ENCODE measurements at places on chromosomes 1 and 21.
A peak's percentile ranks its signal among the peaks of the same experiment; 100 is the strongest.

DNA sequence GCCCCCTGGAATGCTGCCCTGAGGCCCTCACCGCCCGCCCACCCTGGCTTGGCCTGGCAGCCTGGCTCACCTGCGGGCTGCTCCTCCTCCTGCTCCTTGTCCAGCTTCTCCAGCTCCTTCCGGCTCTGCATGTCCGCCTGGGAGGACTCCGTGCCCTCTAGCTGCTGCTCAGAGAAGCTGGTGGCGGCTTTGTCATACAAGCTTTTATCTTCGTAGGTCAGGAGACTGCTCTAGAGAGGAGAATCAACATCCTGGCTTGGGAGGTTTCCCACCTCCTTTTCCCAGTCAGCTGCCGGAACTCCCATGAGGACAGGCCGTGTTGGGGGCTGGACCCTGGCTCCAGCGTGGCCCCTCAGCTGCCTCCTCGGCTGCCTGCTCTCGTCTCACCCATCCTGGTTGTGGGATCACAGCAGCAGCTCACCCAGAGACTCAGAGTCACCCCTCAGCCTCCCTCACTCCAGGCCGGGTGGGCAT lies 36.6 kb upstream of the TMEM52 start:
- no peak for DNase-seq

DNA sequence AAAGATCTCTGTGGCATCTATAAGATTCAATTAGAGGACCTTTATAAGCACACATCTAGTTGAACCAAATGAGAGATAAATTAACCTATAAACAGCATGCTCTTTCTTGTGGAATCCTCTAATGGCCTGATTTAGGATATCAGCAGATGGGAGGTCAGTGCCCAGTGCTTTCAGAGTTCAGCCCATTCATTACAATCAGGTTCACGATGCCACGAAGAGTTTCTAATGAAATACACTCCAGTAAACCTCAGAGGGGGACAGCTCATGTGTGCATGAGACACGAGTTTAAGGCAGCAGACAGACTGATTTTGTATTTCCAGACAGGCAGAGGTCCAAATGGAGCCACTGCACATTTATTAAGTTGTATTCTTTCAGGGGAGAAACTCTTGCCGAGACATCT lies 544.4 kb upstream of the PKN2 start:
- no peak for DNase-seq

GRCh38 chr1:82405333-82405732 lies 604.6 kb downstream of the ADGRL2 start:
- DNase-seq, result no peak

- no peak for DNase-seq
Observed at GRCh38 chr1:42037161-42037560, 116.0 kb upstream of the GUCA2B start.

- DNase-seq, result peak; percentile 32
Observed at GRCh38 chr21:17250778-17251241, 262.0 kb upstream of the CXADR start.

- no peak for DNase-seq
Observed at GRCh38 chr1:9510130-9510529, 29.1 kb upstream of the SLC25A33 start.

GRCh38 chr1:177229781-177230180 lies 59.0 kb downstream of the BRINP2 start:
- DNase-seq, result no peak

DNA sequence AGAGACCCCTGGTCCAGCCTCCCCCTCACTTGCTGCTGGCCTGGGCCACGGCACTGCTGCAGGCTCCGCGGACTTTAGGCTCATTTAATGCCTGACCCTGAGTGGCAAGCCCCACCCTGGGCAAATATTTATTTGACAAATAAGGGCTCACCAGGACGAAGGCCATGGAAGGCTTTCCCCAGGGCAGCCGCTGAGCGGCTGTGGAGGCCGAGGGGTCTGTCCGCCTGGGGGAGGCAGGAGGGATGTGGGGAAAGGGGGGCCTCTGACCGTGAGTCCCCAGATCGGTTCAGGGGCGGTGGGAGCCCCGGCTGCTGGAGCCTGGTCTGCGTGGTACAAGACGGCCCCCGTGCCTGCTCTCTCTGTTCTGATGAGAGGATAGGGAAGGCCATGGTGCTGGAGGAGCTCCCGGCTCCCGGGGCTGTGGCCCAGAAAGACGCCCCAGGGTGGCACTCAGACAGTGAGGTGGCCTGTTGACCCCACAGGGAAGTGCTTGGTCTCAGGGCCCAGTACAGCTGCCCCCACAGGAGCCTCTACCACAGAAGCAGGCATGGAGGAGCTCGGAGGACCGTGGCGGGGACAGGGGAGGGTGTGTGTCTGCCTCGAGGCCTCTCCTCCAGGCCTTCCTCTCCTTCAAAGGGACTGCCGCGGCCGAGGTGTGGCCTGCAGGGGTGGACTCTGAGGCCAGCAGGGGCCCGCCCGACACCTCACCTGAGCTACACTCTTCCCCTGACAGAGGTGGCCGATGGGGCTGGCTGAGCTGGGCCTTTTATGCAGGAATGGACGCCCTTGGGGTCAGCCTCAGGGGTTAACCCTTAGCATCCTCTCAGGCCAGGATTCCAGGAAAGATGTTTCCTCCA lies 9.1 kb upstream of the C1orf159 start:
- DNase-seq, result no peak

- DNase-seq, result no peak
Observed at GRCh38 chr1:24236789-24237371, 49.8 kb upstream of the IFNLR1 start.

GRCh38 chr21:43720539-43721166 lies 1.7 kb downstream of the PDXK start:
- DNase-seq, result no peak

- peak; percentile 11 for DNase-seq
Observed at GRCh38 chr1:199778324-199778955, 249.1 kb upstream of the NR5A2 start.

- no peak for DNase-seq
Observed at GRCh38 chr1:41981796-41982195, 63.1 kb upstream of the HIVEP3 start.

GRCh38 chr1:93865253-93865652 lies 13.8 kb downstream of the DNTTIP2 start:
- DNase-seq, result peak; percentile 19

GRCh38 chr1:175070818-175071217 lies 3.2 kb downstream of the TNN start:
- no peak for DNase-seq

GRCh38 chr1:8326265-8326664 lies 8.4 kb downstream of the SLC45A1 start:
- DNase-seq, result no peak

- no peak for DNase-seq
Observed at GRCh38 chr1:182599339-182599738, 4.8 kb downstream of the RGS16 start.

DNA sequence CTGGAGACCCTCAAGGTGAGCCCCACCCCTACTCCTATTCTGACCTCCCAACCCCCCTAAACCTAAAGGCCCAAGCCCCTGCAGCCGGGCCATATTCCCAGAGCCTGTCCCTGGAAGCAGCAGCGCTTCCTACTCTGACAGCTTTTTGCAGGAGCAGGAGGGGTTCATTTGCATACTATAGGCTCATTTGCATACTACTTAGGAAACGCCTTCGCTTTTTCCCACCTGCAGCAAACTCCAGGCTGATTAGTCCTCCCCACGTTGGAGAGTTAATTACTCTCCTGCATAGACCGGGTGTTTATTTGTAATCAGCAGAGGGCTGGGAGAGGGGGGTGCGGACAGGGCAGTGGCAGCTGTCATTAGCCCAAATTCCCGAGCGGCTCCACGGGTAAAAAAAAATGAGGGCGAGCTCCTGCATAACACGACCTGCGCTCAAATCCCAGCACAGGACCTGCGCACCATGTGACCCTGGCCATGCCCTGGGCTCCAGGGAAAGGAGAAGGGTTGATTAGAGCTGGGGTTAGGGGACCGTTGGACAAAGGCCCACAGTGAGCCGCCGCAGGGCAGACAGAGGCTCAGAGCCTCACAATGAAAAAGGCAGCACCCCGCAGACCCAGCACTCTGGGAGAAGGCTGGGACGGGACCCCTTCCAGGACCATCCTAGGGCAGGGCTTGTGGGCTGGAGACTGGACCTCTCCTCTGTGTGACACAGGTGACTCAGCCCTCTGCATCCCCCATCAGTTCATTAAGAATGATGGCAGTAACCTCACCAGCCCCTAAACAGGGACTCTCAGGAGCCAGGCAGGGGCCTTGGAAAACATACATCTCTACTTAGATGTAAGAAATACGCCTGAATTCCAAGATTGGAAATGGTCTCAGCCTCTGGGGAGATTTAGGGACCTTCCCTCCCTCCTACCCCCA lies 9.9 kb upstream of the C1QA start:
- no peak for DNase-seq

DNA sequence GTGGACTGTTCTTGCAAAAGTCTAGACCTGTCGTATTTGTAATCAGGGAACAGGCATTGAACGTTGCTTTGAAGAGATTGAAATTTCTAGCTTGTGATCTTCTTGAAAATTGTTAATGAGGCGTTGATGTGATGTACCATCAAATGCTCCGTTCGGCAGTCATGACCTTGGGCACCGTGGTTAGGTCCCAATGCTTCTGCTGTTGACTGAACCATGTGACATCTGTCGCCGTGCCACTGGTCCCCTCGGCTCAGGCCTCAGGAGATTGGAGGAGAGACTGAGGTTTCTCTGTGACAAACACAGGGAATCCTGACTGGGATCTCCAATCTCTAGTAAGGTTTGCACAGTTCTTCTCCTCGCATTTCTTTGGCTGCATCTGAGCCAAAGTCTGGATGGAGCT lies 18.1 kb upstream of the KCNAB2 start:
- DNase-seq, result no peak

DNA sequence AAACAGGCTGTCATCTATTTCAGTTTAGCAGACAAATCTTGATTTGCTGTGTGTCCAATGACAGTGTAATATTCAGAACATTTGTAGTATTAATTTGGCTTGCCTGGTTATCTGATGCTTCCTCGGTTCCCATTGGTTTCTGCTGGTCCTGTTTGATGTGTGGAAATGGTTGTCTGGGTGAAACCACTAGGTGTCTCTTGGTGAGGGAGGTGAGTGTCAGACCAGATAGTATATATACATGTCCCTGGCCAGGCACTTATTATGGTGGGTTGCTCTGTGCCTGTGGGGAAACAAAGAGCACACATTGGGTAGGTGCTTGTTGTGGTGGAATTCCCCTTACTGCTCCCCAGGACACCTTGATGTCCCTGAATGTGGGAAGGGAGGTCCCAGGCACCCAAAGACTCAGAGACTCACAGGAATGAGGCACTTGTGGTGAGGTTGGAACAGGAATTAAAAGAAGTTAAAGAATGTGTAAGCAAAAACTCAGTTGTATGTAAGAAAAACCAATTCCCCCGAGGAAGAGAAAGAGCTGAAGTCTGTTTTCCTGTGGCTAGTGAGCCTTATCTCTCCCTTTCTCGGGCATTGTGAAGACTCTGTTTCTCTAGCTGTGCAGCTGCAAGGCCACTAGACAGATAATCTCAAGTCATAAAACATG lies 1519.1 kb downstream of the BRINP3 start:
- DNase-seq, result no peak

- no peak for DNase-seq
Observed at GRCh38 chr1:117232531-117232930, 21.8 kb upstream of the VTCN1 start.

DNA sequence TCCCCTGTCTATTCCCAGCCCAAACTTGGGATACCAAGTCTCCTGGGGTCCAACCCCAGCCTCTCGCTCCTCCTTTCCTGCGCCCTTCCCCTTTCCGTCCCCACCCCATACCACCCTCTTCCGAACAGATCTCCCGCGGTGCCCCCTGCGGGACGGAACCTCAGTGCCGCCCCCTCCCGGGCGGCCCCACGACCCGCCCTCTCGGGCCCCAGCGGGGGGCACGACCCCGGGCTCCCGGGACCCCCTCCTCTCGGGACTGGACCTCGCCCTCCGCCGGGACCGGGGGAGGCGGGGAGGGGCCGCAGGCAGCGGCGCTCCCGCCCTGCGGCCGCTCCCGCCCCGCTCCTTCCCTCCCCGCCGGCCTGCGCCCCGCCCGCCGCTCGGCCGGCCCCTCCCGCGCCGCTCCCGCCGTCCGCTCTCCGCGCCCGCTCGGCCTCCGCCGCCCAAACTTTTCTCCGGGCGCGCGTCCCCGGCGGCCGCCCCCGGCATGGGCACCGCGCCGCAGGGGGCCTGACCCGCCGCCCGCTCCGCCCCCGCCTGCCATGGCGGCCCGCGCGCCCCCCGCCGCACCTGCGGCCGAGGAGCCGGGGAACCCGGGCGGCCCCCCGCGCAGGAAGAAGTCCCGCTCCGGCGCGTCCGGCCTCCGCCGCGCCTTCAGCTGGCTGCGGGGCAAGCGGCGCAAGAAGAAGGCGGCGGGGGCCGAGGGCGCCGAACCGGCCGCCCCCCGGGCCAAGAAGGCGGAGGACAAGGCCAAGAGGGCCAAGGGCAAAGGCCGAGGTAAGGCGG lies 39.0 kb upstream of the SYNC start:
- no peak for DNase-seq

DNA sequence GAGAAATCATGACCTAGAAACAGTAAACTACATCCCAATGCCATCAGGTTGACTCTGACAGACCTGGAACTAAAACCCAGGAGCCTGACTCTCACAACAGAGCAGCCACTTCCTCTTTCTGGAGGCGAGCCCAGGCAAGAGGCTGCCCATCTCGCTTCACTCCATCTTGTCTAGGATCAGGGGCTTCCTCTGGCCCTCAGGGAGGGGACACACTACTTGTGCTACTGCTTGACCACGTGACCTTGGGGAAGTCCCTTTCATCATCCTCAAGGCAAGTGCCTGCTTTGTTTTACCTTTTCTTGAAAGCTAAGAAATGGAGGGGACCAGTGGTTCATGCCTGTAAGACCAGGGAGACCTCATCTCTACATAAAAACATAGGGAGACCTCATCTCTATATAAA lies 2.6 kb upstream of the TENT5B start:
- DNase-seq, result no peak

DNA sequence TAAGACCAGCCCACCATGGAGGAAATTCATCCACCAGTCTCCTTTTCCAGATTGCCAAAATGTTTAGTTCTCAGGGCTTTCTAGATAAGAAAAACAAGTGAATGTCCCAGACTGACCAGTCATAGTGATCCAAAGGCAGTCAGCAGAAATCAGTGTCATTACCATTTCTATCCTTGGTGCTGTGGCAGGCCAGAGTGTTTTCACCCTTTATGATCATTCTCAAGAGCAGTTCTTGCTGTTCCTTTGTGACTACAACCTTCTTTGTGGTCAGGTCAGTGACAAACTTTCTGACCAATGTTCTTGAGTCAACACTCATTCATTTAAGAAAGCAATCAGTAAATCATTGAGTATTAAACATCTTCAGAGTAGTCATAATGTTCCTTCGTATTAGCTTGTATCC lies 7.3 kb upstream of the DHCR24 start:
- no peak for DNase-seq

DNA sequence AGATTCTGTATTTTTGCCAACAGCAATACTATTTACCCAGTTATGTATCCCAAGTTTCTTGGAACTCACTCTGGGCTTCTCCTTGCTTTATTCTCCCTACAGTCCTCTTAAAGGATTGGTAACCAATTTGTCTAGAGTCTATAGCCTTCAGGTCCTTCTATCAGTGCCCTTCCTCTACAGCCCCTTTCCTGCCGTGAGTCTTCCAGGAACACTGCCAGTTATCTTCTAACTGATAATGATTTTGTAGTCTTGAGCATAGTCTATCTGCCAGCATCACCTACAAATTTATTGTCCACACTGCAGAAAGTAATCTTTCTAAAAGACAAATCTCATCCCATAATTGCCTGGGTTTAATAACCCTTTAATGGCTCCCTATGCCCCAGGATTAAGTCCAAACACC lies 8.2 kb downstream of the LRRC8B start:
- DNase-seq, result no peak

Measured in NCI-H1092 (cell line).